Stimulated activated CD4-positive, alpha-beta T cell treated with anti-CD3 and anti-CD28 coated beads, TNF-alpha, amount 100 ng/mL, for 24 hours (primary cell): ENCODE measurements at places on chromosomes 7 and 10.

- no peak for DNase-seq
Measured at GRCh38 chr10:111999915-112000302, 183.7 kb downstream of the GPAM start.

GRCh38 chr10:77381750-77382149 lies 255.9 kb downstream of the KCNMA1 start:
- no peak for DNase-seq

DNA sequence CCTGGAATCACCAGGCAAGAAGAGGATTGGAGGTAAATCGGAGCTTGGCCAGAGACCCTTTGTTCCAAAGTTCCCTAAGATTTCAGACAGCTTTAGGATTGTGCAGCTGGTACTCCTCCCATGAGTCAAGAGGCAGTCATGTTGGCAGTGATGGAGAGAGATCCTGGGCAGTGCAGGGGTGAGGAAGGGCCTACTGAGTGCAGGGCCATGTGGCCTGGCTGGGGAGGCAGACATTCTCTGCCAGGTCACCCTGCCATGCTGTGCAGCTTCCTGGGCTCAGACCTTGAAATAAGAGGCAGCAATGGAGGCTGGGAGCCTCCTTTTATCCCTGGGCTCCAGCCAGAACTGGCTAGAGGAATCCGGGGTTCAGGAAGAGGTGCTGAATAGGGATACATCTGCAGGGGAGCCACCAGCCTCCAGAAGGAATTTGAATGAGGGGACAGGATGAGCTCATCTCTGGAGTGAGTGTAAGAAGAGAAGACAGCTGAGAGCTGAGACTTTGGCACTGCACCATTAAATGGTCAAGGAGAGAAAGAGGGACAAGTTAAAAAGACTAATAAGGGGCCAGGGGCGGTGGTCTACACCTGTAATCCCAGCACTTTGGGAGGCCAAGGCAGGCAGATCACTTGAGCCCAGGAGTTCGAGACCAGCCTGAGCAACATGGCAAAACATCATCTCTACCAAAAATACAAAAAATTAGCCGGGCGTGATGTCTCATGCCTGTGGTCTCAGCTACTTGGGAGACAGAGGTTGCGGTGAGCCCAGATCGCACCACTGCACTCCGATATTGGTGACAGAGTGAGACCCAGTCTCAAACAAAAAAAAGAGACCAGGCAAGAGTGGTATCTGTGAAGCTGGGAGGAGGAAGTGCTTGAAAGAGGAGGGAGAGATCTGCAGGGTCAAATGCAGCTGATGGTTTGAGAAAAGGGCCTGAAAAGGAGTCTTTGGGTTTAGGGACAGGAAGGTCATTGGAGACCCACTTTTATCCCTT lies 12.0 kb downstream of the SFTPD start:
- no peak for DNase-seq

GRCh38 chr7:106069471-106070200 lies 42.5 kb downstream of the SYPL1 start:
- DNase-seq: no peak

- no peak for DNase-seq
Measured at GRCh38 chr10:14244147-14244546, 86.6 kb downstream of the FRMD4A start.

DNA sequence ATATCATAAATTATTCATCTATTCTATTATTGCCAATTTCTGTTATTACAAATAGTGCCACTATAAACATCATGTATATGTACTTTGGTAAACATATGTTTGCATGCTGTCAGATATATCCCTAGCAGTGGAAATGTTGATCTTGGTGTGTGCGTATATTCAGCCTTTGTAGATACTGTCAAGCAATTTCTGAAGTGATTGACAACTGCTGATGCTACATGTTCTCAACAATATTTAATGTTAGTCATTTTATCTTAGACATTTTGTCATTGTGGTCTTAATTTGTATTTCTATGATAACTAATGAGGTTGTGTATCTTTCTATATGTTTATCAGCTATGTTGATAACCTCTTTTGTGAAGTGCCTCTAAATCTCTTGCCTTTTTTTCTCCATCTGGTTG lies 186.5 kb upstream of the NRG3 start:
- no peak for DNase-seq
